SIG-M5 (cell line): ENCODE measurements at places on chromosomes 4 and X.

DNA sequence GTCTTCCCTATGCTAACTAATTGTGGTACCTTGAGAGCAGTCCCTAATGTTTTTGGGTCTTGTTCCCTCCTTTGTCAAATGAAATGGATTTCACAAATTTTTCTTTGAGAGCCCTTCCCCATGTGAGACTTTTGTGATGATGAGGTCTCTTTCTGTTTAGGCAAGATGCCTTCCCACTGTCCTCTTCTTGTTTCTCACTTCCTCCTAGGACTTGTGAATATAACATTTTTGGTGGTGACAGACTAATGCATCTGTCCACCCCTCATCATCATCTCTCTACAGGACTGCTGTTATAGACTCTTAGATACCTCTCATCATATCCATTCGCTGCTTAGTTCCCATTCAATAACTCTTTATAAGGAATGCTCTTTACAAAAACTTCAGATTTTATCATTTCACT lies 8.7 kb upstream of the ANK2 start:
- DNase-seq: no peak

DNA sequence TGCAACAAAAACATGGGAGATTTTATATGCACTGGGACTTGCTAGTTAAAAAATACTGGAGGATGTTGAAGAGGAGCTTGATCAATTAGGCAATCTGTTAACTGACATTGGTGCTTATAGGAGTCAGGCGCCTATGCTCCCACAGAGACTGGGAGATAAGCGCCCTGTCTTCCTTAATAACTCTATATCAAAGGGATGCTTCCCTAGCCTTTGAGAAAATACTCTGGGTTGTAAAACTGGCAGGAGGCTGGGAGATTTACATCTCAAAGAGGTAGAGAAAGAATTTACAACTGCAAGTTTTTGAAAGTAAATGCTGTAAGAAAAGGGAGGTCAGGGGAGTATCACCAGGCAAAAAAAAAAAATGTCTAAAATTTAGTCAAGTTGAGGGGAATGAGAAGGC lies 325.4 kb downstream of the PCDH10 start:
- no peak for DNase-seq

DNA sequence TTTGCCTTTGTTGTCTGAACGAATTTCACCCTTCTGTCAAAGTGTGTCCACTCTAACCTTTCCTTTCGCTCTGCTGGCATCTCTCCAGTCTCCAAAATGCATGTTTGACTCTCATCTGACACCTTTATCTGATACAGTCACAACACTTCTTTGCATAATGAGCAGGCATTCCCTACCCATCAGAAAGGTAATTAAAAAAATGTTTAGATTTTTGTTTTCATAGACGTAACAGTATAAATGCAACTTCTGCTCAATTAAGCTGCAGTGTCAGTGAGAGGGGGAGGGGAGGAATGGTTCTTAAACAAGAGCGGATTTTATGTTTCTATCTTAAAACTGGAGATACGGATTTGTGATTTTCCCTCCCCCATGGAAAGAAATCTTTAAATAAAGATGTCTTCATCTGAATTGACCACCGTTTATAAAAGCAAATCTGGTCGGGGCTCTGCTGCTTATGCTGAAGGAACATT lies 70.2 kb downstream of the CXXC4 start:
- no peak for DNase-seq

DNA sequence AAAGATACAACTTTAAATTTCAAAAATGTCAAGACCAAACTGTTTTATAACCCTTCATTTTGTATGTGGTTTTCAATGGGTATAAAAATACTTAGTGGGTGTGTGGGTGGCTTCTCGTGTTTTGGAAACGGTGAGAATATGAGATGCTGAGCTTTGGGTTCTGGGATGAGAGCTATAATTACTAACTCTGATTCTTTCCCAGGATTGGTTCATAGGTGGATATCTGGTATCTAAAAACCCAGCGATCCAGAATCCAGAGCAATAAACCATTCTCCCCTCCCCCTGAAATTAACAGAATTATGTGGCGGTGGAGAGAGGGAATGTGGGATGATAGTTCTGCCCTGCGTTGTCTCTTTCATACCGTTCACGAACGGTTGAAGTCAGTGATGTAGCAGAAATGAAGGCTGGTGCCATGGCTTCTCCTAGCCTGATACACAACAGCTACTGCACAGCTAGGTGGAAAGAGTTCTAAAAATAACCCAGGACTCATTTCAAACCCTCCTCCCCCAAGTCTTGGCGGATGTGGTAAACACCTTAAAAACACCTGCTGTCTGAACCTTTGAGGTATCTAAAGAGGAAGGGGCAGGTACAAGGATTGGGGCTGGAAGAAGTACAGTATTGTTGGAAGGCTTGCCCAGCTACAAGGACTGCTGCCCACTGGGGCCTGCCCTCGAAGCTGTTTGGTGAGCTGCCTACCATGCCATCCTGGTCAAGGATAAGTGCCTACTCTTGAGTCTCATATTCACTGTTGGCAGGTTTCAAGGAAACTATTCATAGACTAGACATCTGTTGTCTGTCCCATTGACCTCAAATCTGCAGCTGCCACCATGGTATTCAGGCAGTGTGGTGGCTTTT lies 44.5 kb downstream of the SEPTIN11 start:
- DNase-seq: no peak

GRCh38 chr4:169791527-169792156 lies 33.9 kb upstream of the HPF1 start:
- DNase-seq: no peak

DNA sequence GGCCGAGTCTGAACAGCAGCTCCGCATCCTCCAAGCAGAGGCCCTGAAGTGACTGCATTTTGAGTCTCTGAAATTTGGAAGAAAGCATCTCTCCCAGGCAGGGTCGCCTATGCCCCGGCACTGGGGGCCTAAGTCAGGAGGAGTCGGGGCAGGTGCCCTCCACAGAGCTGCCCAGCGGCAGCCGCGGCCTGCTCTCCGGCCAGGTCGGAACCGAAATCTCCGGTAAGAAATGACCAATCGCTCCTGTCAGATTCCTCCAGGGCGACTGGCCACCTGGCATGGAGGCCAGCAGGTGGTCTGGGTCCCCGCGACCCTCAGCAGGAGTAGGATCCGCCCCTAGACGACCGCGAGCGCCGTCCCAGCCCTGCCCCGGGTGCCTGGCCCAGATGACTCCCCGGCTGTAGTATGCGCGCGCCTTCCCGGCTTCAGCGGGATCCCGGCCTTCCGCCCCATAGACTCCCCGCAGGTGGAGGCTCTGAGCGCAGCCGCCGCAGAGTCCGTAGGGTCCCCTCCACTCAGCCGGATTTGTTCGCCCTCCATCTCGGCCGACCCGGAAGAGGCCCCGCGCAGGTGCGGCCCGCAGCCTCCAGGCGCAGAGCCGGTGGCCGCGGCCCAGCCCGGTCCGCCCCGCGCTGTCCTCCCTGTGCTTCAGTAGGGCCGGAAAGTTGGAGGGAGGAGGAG lies 1.5 kb downstream of the NKX1-1 start:
- no peak for DNase-seq

DNA sequence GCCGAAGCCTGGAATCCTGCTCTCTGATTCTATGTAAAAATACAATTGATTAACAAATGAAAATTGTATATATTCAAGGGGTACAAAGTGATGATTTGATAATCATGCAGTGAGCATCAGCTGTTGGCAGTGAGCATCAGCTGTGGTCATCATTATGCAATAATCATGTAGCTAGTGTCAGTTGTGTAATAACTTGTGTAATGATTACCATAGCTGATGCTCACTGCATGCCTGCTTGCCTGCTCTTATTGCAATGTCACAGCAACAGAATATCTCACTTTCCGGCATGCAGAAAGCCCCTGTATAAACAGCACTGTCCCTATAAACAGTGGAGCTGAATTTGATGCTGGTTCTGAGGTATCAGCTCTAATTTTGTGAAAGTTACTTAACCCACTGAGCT lies 46.8 kb downstream of the SULT1B1 start:
- no peak for DNase-seq

- no peak for DNase-seq
These were observed 252.1 kb upstream of the KLHL4 start for GRCh38 chrX:87265518-87265917.

DNA sequence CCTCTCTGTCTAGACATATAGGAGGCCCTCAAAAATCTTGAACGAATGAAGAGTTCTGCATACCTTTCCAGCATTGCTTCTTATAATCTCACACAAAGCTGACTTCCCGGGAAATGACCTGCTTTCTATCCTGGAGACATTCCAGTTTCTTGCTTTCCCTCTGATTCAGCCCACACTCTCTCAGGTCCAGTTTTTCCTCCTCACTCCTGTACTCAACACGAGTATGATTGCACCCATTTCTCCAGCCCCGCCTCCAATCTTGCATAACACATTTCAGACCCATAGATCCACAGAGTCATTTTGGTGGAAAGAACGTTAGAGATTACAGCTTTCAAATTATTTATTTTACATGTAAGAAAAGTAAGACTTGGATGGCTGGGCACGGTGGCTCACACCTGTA lies 127.5 kb upstream of the TLR3 start:
- DNase-seq: no peak

DNA sequence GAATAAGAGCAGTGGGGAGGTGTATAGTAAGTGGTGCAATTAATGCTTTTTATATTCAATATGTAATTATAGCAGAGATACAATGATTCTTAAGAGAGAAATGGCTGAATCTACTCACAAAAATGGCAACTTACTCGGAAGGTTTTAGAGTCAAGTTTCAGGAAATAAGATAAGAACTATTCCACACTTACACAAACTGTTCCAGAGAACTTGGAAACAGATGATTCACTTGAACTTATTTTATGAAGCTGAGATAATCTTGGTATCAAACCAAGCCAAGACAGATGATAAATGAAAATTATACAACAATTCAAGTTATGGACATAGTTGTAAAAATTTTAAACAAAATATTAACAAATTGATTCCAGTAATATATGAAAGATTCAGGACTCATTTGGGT lies 311.3 kb upstream of the HS3ST1 start:
- no peak for DNase-seq

DNA sequence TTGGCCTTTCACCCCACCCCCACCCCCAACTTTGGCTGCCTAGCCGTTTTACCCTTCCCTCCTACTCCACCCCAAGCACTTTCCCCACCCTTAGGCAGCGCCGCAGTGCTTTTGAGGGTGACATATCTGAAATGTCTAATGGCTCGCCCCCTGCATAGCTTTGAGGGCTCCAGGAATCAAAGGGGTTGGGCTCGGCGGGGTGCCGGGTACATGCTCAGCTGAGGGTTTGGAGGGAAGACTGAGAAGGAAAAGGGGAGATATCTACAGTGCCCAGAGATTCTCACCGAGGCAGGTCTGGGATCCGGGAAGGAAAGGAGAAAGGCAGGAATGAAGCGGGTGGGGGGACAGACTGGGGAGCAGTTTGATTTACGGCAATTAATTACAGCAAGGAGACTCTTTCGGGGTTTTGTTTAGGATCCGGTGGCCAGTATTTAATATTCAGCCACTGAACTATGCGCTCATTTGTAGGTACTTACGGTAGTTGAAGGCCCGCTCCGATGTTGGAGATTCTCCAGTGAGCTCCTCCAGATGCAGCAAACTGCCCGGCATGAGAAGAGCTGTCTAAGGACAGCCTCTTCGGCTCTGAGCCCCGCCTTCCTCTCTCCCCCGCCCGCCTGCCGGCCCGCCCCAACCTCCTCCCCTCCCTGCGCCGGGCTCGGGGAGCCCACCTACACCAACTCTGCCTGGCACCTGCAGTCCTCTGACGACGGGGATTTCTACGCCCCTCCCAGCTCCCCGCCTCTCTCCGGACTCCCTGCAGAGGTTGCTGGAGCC lies at the start of gene IGSF1:
IGSF1 (minus strand) TSS at position 569 of the 774 bp plus-strand sequence. CDS start 2,632 bp downstream, outside the sequence.
- DNase-seq: no peak

GRCh38 chr4:165312506-165312905 lies 15.0 kb upstream of the MSMO1 start:
- DNase-seq: no peak

DNA sequence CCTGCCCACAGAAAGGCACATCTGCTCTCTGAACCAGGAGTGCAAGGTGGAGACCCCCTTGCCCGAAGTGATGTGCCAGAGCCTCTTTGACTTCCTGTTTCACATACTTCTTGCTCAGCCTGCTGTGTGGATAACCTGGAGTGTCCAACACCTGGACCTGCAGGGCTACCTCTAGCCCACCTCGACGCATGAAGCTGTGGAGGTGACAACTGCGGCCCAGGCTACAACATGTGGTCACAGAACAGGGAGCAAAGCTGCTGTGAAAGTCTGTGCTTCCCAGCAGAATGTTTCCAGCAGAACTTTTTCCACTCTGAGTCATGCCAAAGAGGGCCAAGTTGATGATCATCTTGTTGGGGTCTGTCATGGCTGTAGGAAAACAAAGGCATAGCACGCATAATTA lies 1.5 kb downstream of the GIMD1 start:
- DNase-seq: no peak

DNA sequence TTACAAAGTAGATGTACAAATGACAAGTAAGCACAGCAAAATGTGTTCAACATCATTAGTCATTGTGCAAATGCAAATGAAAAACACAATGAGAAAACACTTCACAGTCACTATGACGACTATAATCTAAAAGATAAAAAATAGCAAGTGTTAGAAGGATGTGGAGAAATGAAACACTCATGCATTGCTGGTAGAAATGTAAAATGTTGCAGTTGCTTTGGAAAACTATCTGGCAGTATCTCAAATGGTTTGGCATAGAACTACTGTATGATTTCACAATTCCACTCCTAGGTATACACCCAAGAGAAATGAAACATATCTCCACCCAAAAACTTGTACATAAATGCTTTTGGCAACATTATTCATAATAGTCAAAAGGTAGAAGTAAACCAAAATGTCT lies 459.7 kb upstream of the TRAM1L1 start:
- no peak for DNase-seq

DNA sequence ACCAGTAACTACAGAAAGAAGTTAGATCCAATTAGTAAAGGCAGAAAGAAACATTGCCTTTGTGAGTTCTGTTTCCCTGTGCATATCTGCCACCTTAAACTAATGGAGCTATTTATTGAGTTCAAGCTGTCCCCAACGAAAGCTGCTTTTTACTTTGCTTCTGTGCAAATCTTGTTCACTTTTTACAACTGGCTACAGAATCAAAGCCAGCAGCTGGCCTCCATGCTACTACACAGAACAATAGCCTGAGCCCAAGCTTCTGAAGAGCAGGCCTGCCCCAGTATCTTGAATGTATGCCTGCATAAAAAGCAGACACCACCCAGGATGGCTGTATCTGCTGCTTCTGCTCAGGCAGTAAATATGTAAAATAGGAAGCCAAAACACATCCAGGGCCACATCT lies 28.1 kb downstream of the ANK2 start:
- DNase-seq: no peak

GRCh38 chr4:59455751-59456150 lies 1744.4 kb upstream of the ADGRL3 start:
- DNase-seq: no peak

DNA sequence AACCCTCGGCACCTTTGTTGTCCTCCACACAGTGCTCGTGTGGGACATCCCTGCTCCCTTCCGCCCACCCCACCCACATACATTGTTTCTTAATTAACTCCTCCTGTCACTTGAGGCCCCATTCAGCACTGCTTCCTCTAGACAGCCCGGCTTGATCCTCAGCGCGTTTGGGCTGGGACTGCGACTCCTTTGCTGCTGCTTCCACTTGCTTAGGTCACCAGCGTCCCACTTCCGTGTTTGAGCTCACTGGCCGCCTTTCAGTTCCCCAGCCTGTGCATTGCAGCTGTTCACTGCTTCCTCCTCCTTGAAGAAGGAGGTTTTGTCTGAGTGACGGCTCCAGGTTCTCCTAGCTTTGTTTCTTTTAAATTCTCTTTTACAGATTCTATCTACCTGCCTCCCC lies 16.1 kb downstream of the RNF4 start:
- DNase-seq: peak; percentile 96
